ENCODE measurements at places on chromosomes 16 and 17.

GRCh38 chr17:21241564-21241963 lies 11.6 kb downstream of the NATD1 start:
- no peak for DNase-seq
- H3K4me1 ChIP-seq = peaks cover 8% of the 10 kb centered on the region
- no peaks in the 10 kb centered on the region for H3K36me3 ChIP-seq
- no peak overlapping the region for H3K27ac ChIP-seq

DNA sequence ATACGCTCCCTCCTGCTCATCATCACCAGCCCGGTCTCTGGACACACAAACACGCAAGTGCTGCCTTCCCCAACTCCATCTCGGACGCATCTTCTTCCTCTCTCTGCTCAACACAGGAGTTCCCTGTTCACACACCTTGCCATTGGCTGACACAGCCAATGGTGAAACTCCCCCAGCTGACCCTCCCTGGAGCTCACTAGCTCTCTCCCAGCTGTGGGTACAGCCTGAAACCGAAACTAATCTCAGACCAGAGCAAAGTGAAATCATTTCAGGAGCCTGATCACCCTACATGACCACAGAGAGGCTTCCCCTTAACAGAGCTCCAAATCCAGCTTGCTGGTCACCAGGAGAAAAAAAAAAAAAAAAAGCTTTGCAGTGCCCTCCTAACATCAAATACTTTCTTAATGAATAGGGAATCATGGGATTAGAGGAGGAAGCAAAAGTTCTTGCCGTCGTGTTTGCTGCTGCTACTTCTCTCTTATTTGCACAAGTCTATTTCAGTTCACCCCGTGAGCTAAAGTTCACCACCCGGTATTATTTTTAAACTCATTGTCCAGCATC lies 8.3 kb downstream of the CUEDC1 start:
- peak overlapping the region; percentile 91 for H3K27ac ChIP-seq
- H3K27me3 ChIP-seq = no peaks in the 10 kb centered on the region
- H3K4me3 ChIP-seq = peak overlapping the region; percentile 20
- H3K36me3 ChIP-seq = no peaks in the 10 kb centered on the region
- peaks cover 74% of the 10 kb centered on the region for H3K4me1 ChIP-seq

DNA sequence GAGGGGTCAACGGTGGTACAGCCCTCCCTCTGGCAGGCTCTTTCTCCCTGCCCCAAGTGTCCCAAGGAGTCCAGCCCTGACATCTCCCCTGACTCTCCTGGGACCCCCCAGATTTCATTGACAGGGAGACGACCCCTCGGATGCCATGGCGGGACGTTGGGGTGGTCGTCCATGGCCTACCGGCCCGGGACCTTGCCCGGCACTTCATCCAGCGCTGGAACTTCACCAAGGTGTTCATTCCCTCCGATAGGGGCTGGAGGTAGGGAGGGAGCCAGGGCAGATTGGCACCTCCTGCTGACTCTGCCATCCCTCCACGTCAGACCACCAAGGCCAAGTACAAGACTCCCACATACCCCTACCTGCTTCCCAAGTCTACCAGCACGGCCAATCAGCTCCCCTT lies 9.9 kb downstream of the PLD2 start:
- no peak overlapping the region for H3K27ac ChIP-seq
- H3K4me3 ChIP-seq = no peak overlapping the region
- no peaks in the 10 kb centered on the region for H3K27me3 ChIP-seq
- peaks cover 31% of the 10 kb centered on the region for H3K36me3 ChIP-seq
- no peak for DNase-seq

DNA sequence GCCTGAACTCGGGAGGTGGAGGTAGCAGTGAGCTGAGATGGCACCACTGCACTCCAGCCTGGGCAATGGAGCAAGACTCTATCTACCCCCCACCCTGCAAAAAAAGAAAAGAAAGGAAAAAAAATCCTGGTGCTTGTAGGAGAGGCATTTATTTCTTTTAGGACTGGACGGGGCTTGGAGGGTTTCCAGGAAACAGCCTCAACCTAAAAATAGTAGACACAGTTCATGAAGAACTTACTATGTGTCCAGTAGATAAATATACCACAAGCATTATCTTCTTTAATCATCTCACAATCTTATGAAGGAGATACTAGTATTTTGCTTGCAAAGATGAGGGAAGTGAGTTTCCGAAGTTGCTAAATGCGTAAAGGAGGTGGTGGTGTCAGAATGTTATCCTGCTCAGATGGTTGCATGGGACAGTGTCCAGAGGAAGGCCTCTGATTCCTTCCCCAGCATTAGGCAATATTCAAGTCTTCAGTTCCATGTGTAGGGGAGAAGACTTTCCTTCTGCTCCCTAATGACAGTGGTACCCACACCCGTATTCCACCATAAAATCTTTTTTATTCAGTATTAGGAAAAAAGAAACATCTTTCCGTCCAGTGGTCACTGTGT lies 263.2 kb downstream of the WWOX start:
- H3K27ac ChIP-seq = no peak overlapping the region
- DNase-seq = no peak
- peaks cover 18% of the 10 kb centered on the region for H3K27me3 ChIP-seq
- peaks cover 12% of the 10 kb centered on the region for H3K4me1 ChIP-seq
- H3K36me3 ChIP-seq = no peaks in the 10 kb centered on the region

- peaks cover 2% of the 10 kb centered on the region for H3K4me1 ChIP-seq
- no peak overlapping the region for H3K4me3 ChIP-seq
- H3K27me3 ChIP-seq = peaks cover 11% of the 10 kb centered on the region
- no peak overlapping the region for H3K27ac ChIP-seq
These were observed 48.2 kb upstream of the MGAT5B start for GRCh38 chr17:76820039-76820438.

- peaks cover 65% of the 10 kb centered on the region for H3K4me1 ChIP-seq
- DNase-seq = no peak
- H3K4me3 ChIP-seq = peak overlapping the region; percentile 69
- no peaks in the 10 kb centered on the region for H3K36me3 ChIP-seq
These were observed 7.1 kb upstream of the BAHCC1 start for GRCh38 chr17:81388091-81388611.

GRCh38 chr16:1723450-1724147 lies 17.6 kb downstream of the MAPK8IP3 start:
- H3K27ac ChIP-seq = no peak overlapping the region
- H3K36me3 ChIP-seq = peaks cover 11% of the 10 kb centered on the region
- H3K4me1 ChIP-seq = peaks cover 3% of the 10 kb centered on the region
- H3K4me3 ChIP-seq = no peak overlapping the region

DNA sequence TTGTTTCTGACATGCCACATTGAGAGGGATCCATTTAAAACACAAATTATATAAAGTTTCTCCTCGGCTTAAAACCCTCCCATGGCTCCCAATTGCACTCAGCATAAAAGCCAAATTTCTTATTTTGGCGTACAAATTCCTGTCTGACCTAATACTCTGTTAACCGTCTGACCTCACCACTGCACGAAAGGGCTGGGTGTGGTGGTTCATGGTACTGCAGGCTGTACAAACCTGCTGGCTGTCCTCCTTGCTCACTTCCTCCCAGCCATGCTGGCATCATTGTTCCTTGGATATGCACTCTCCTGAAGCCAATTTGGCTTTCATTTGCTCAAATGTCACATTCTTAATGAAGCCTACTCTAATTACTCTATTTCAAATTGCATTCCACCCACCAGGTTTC lies 301.6 kb upstream of the C16orf82 start:
- no peaks in the 10 kb centered on the region for H3K4me1 ChIP-seq
- DNase-seq = no peak
- no peaks in the 10 kb centered on the region for H3K36me3 ChIP-seq
- no peak overlapping the region for H3K4me3 ChIP-seq
- H3K27me3 ChIP-seq = peaks cover 41% of the 10 kb centered on the region

Measured in mesothelial cell of epicardium (in vitro differentiated cells).